ENCODE measurements at places on chromosomes 1 and 21. TPM values are rescaled to one million over a fixed set of nuclear protein-coding genes. Genes with fewer than 3 reads are reported as not detected.

SUMO3 gene
- total RNA-seq = 50.1 TPM

CFHR4 gene
- total RNA-seq = not detected

FCGR3B gene
- total RNA-seq = 3.0 TPM

C1orf167 gene
- not detected for total RNA-seq

KRTAP13-2 gene
- total RNA-seq = not detected

ROR1 gene
- 0.38 TPM for total RNA-seq

RGS18 gene
- 10.0 TPM for total RNA-seq

PPFIA4 gene
- 44.7 TPM for total RNA-seq

MAP3K7CL gene
- 6.1 TPM for total RNA-seq

MYOM3 gene
- not detected for total RNA-seq

AQP10 gene
- total RNA-seq = not detected

SH2D2A gene
- 188 TPM for total RNA-seq

CENPF gene
- total RNA-seq = 56.7 TPM

PAX7 gene
- total RNA-seq = not detected

RAVER2 gene
- total RNA-seq = 1.6 TPM

ETNK2 gene
- 0.50 TPM for total RNA-seq

MFN2 gene
- 75.2 TPM for total RNA-seq

TPRG1L gene
- total RNA-seq = 18.4 TPM

DCST2 gene
- total RNA-seq = not detected

DEPDC1 gene
- 10.7 TPM for total RNA-seq

MYCL gene
- total RNA-seq = 0.33 TPM

COL8A2 gene
- 0.08 TPM for total RNA-seq

RPE65 gene
- total RNA-seq = not detected

SAMD13 gene
- not detected for total RNA-seq

DUSP10 gene
- 43.3 TPM for total RNA-seq

EPHA10 gene
- total RNA-seq = not detected

KRTAP19-1 gene
- not detected for total RNA-seq

TEKT2 gene
- not detected for total RNA-seq

FAM177B gene
- not detected for total RNA-seq

NEXN gene
- not detected for total RNA-seq

IL23R gene
- 8.3 TPM for total RNA-seq

ST6GALNAC3 gene
- total RNA-seq = 0.28 TPM

AJAP1 gene
- total RNA-seq = not detected

HEYL gene
- total RNA-seq = not detected

ZMYND12 gene
- not detected for total RNA-seq

OLFML2B gene
- not detected for total RNA-seq

MAP1LC3C gene
- not detected for total RNA-seq

CTSS gene
- total RNA-seq = 248 TPM

LCE1F gene
- not detected for total RNA-seq

TPTE gene
- total RNA-seq = not detected

TMEM52 gene
- 0.43 TPM for total RNA-seq
